Mesothelial cell of epicardium (in vitro differentiated cells): ENCODE measurements at places on chromosomes 3 and 15.

- DNase-seq, result no peak
These were observed 233.0 kb upstream of the PROK2 start for GRCh38 chr3:72017935-72018334.

DNA sequence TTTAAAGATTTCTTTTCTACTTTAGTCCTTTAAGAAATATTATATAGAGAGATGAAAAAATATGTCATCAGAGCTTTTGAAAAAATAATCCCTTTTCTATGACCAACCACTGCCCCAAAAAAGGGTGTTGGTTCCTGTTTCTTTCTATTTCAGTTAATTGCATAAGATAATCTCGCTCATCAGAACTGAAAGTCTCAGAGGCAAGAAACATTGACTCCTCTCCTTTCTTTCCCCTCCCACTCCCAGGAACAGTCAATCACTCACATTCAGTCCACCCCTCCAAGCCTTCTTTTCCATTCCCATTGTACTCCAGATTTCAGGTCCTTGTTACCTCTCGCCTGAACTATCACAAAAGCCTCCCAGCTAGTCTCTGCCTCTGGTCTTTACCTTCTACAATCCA is 153.7 kb upstream of the ABI3BP start:
- DNase-seq, result no peak

DNA sequence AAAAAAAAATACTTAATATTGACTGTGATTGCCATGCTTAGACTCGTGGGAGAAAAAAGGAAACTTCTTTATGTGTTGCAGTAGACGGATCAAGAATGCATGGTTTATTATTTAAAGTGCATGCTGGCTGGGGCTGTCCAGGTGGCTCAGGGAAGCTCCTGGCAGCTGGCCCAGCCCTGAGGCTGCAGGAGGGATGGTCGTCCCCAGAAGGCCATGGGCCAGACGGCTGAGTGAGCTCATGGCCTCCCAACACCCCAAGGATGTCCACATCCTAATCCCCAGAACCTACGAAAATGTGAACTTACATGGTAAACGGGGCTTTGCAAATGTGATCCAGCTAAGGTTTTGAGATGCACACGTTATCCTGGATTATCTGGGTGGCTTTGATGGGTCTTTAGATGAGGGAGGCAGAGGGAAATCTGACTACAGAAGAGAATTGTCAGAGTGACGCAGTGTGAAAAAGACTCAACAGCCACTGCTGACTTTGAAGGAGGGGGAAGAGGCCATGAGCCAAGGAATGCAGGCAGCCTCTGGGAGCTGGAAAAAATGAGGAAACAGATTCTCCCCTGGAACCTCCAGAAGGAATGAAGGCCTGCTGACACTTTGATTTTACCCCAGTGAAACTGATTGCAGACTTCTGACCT is 29.8 kb downstream of the ADAMTS17 start:
- no peak for DNase-seq

DNA sequence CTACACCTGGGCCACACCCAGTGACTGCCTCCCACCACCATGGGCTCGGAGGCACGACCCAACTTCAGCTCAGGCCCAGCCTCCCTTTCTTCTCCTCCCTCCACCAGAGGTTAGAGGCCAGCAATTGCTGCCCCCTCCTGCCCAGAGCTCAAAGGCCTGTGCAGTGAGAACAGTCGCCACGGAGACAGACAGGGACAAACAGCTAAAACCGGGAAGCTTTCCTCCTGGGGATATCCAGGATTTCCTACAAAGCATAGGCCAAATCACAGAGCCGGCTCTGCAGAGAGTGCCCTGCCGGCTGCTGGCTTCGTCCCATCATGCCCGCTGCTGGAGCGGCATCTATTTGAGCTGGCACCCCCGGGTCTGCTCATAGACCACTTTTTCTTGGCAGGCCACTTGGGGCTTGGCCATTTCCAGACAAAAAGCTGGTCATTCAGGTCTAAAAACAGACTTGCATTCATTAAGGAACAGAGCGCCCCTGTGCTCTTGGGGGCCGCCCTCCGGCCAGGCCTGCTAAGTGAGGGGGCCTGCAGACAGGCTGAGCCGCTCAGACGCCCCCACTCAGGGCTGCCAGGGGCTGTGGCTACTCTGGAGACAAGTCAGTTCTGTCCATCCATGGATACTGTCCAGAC is 17.5 kb downstream of the GRAMD2A start:
- DNase-seq, result no peak

DNA sequence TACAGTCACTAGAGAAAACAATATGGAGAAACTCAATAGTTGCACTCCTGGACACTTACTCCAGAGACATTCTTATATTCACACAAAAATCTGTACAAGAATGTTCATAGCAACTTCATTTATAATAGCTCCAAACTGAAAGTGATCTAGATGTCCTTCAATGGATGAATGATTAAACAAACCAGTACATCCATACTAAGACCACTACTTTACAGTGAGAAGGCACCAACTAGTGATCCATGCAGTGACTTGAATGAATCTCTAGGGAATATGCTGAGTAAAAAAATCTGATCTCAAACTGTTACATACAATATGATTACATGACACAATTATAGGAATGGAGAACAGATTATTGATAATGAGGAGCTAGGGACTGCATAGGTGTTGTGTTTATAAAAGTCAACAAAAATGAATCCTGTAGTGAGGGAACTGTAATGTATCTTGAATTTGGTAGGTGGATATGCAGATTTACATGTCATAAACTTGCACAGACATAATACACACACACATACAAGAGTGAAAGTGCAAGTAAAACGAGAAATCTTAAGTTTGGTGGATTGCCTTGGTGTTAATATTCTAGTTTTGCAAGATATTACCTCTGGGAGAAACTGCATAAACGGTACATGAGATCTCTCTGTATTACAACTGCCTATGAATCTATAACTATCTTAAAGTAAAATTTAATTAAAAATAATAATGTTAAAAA is 85.7 kb downstream of the SPATA16 start:
- no peak for DNase-seq

GRCh38 chr3:153426803-153427202 is 264.8 kb downstream of the RAP2B start:
- DNase-seq, result no peak

- DNase-seq, result no peak
These were observed 4.2 kb downstream of the UBAP1L start for GRCh38 chr15:65110676-65111292.

- DNase-seq, result no peak
These were observed 33.8 kb downstream of the MRAS start for GRCh38 chr3:138381950-138382715.

DNA sequence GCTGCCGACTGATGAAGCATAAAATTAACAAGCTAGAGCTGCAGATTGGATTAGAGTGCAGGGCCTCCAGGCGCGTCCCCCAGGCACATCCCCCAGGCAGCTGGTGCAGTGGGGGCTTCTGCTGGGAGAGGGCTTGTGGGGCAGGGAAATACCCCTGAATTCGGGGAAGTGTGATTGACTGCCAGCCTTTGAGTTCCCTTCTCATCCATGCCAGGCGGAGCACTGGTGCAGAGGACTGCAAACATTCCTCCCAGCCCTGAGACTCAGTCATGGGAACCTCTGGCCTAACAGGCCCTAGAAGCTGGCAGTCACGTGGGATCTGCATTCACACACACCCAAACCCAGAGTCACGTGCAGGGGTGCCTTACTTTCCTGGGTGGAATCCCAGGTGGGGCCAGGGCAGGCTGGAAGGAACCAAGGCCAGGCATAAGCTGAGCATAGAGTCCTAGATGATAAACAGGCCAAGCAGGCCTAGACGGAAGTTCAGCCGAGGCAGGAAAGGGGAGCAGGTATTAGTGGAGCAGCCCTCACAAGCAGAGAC is 46.2 kb upstream of the SEC22A start:
- DNase-seq, result no peak

DNA sequence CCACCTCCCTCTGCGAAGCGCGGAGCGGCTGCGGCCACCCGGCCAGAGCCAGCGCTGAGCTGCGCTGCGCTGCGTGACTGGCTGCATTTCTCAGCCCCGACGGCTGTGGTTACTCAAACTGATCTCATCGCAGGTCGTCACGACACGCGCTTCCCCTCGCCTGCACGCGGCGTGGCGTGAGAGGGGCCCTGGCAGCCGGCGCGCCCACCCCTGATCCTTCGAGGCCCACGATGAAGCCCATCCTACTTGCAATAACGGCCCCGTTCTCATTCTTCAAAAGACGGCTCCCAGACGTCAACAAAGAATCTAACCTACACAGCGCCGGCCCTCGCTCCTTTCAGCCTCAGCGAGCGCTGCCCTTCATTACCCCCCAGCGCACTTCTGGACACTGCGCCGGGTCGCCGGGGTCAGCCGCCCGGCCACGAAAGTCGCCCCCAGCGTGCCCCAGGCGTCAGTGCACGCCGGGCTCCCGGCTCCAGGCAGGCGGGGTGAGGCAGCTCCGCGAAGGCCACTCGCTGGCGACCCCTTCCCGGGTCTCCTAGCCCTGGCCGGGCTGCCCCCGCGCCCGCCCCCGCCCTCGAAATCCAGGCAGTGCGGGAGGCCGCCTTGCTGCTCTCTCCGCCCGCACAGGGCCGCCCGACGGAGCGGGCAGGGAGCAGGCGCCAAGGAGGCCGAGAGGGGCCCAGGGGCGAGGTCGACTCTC is 9.9 kb upstream of the LEKR1 start:
- DNase-seq, result peak; percentile 51

DNA sequence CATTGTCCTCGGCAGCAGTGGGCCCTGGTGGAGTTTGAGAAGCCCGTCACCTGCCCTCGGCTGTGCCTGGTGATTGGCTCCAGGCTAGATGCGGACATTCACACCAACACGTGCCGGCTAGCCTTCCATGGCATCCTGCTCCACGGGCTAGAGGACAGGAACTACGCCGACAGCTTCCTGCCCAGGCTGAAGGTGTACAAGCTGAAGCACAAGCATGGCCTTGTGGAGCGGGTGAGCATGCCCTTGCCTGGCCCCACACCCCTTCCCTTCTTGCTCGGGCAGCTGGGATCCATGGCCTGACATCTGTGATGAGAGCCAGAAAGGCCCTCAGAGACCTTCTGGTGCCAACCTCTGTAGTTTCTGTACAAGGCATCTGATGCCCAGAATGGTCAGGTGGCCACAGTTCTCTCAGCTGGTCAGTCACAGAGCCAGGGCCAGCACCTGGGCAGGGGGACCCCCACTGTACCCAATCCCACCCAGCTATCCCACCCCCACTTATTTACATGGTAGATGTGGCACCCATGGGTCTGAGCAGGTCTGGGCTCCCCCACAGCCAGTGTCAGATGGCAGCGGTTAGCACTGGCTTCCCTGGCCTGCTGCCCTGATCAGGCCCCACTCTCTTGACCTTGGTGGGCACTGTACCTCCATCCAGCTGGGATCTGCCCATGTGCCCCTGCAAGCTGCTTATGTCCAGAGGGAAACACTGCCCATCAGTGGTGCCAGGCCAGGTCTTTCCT is 124.9 kb downstream of the DNAJB8 start:
- DNase-seq, result no peak

DNA sequence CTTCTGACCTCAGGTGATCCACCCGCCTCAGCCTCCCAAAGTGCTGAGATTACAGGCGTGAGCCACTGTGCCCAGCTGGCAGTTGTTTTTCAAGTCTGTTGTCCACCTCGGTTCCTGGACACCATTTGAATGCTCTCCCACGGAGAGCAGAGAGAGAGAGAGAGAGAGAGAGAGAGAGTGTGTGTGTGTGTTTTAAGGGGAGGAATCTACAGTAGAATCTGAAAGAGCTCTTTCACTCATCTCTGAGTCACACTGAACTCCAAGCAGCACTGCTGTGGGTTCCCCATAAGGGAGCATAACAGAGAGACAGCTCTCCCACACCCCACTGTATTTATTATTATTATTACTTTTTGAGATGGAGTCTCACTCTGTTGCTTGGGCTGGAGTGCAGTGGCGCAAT is 156.6 kb downstream of the RPLP1 start:
- no peak for DNase-seq

GRCh38 chr3:152349392-152349791 is 80.7 kb downstream of the MBNL1 start:
- no peak for DNase-seq

DNA sequence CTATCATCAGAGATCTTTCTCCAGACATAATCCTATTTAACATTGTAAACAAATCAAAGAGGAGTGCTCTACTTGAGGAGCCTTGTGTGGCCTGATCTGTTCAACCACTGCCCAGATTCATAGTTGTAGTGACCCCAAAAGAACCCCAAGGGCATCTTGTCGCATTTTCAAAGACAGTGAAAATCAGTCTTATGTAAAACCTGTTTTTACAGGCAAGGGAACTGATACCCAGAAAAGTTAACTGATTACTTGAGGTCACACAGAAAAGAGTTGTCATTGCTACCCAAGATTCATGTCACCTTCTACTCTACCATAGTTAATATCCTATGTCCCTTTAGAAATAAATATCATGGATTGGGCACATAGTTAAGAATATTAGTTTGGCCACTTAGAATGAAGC is 40.5 kb upstream of the ARPP21 start:
- no peak for DNase-seq
